ENCODE measurements at places on chromosomes 12 and 14.

GRCh38 chr12:106446419-106447092, 89.0 kb downstream of the POLR3B start:
- no peak for DNase-seq

DNA sequence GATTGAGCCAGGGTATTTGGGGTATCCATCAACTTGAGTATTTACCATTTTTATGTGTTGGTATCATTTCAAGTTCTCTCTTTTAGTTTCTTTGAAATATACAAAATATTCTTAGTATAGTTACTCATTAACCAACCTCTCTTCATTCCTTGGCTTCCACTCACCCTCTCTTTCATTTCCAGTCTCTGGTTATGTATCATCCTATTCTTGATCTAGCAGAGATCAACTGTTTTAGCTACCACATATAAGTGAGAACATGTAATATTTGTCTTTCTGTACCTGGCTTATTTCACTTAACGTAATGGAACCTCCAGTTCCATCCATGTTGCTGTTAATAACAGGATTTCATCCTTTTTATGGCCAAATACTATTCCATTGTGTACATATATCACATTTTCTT, 86.9 kb downstream of the DACT1 start:
- DNase-seq: no peak

- DNase-seq: no peak
These were observed 34.2 kb downstream of the PTPRB start for GRCh38 chr12:70603044-70603443.

DNA sequence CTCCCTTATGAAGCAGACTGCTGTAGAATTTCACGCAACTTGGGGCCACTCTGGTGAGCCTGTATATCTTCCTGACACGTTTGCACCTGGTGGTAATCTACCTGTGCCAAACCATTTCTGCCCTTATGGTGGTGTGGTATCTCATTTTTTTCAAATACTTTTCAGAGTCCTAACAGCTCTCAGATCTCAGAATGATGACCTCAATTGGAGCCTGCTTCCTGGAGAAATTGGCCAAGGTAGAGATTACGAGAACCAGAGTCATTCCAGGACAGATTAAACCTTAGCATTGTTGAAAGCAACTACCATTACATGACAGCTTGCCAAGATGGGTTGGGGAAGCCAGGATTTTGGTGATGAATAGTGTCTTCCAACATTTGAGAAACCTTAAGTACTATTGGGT, 48.2 kb downstream of the CPSF6 start:
- no peak for DNase-seq

DNA sequence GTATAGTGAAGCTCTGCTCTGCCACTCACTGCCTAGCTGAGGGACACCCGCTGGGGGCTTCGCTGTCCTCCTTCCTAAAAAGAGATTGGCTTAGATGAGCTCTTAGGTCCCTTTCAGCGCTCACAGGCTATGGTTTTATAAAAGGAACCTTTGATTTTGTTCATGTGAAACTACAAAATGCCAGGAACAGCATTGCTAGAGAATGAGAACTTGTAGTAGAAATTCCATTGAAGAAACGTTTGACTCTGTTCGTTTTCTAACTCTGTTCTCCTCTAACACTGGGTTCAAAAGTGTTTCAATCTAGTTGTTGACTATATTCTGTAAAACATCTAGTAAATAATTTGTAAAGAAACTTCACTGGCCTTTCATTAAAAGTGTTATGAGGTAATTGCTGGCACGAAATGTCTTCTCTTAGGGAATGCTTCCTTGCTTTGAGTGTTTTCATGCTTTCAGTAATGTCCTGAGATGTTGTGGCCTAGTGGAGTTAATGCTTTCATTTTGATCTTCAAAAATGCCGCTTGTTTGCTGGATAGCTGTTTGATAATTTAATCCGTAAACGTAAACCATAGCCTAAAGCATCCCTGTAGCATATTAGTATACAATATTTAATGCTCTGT, 1.6 kb downstream of the MARK3 start:
- peak; percentile 28 for DNase-seq

DNA sequence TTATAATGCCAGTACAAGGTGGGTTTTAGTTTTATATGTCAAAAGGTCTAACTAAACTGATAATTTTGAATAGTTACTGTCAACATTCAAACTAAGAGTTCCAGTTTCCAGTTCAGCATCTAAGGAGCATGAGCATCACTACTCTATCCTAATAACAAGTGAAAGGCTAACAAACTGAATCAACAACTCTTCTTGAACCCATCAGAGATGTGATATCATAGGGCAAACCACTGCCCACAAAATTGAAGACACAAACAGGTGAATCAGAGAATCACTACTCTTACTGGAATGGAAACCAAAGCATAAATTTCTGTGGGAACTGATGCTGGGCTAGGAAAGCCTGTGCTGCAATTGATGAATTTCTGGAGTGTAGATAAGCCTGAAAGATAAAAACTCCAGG, 140.7 kb upstream of the GRIP1 start:
- no peak for DNase-seq

DNA sequence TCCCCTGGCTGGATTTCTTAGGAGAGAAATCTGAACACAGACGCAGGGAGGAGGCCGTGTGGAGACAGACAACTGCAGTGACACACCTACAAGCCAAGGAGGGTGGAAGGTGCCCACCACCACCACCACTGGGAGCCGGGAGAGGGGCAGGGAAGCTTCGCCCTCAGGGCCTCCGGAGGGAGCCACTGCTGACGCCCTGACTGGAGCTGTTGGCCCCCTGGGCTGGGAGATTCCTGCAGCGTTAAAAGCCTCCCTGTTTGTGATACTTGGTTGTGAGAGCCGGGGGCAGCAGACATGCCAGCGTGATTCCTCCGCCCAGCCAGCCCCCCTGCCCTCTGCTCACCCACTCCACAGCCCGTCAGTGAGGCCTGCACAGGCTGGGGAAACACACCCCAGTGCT, 72.0 kb downstream of the CHGA start:
- no peak for DNase-seq

GRCh38 chr14:65346474-65346873, 66.1 kb upstream of the FUT8 start:
- DNase-seq: no peak

DNA sequence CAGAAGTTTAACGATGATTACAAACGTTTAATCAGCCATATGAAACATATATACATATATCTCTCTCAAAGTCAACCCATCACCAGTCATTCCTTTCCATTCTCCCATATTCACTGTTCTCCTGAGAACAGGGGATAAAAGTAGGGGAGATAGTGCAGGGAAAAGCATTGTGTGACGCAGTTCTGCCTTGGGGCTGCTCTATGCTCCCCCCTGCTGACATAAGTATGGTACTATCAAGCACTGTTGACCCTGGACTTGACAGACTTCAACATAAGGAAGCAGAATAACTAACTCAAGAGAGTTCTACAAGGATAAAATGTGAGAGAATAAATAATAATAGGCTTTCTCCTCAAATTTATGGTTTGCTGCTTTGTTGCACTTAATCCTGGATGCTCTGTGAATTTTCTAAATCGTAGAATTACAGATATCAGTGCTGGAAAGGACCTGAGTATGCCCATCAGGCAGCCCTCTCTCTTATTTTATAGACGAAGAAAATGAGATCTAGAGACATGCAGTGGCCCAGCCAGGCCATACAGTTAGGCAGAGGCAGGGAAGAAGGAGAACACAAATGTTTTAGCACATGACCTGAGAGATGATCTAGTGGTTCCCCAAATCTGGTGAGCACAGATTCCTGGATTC, 87.2 kb downstream of the SCN8A start:
- DNase-seq: peak; percentile 84

DNA sequence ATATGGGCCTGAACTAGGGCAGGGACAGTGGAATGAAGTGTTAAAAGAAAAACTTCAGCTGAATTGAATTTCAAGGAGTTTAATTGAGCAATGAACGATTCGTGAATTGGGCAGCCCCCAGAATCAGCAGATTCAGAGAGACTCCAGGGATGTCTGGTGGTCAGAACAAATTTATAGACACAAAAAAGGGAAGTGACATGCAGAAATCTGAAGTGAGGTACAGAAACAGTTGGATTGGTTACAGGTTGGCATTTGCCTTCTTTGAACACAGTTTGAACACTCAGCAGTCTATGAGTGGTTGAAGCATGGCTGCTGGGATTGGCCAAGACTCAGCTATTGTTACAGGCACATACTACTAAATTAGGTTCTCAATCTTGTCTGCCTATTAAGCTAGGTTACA, 9.7 kb upstream of the TBPL2 start:
- no peak for DNase-seq

GRCh38 chr12:128850400-128850799, 2.9 kb upstream of the GLT1D1 start:
- no peak for DNase-seq

DNA sequence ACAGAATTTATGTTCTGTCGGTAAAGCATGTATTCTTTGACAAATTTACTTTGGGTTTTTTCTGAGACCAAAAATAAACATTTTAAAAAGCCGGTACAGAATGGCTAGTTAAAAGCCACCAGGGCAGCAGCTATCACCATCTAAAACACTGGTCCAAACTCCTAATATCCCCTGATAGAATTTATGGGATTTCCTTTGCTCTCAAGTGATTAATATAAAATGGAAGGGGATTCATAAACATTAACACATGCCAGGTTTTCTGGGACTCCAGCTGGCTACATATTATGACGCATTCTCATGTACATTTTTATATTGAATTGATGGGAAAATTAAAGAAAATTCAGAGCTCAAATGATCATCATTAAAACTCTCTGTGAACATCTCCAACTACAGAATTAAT, 640.8 kb downstream of the C12orf50 start:
- peak; percentile 15 for DNase-seq

- DNase-seq: no peak
These were observed 295.0 kb upstream of the MGAT4C start for GRCh38 chr12:86551146-86551571.

- DNase-seq: no peak
These were observed 2.1 kb downstream of the BMAL2 start for GRCh38 chr12:27334721-27335082.

DNA sequence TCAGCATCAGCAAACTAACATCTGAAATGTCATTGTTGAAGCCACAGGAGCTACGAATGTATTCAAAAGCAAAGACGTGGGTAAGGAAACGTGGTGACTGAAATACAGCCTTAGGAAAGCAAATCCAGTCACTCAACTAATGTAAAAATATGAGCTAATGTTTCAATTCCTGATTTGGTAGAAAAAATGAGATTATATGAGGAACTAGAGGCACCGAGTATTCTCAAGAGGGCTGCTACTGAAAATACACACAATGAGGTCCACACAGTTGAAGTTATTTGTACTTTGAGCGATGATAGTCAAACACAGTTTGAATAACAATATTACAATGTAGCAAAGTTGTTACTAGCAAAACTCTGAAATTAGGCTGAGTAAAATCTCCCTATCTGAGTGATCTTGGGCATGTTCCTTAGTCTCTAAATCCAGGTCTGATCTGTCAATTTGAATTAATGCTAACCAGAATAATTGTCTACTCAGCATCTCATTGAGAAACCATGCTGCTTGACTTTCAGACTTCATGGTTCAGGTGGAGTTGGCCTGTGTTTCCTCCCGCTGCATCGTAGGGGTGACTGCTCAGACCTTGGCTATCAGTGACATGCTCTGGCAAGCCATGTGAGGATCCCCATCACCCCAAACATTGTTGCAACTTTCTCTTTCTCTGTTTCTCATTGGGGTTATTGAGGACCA, 467.1 kb upstream of the SOX5 start:
- DNase-seq: no peak

GRCh38 chr14:87304404-87304803, 688.6 kb downstream of the GALC start:
- no peak for DNase-seq

DNA sequence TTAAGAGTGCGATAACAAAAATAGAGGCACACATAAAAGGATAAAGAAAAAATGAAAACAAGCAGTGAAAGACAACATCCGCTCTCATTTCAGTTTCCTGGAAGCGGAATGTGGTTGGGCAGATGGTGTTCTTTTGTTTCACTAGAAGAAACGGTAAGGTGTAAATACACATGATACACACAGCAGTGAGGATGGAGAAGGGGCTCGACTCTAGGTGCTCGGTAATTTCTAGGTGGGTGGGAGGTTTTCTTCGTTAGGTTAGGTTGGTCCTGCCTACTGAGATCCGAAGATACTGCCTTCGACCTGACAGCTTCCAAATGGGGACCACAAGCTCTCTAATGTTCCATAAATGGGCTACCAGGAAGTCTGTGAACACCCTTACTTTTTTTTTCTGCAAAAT, 1082.5 kb downstream of the BCL11B start:
- DNase-seq: peak; percentile 51

- no peak for DNase-seq
These were observed 55.5 kb downstream of the ETV6 start for GRCh38 chr12:11705010-11705409.
